ENCODE measurements at places on chromosomes 2 and 18.

DNA sequence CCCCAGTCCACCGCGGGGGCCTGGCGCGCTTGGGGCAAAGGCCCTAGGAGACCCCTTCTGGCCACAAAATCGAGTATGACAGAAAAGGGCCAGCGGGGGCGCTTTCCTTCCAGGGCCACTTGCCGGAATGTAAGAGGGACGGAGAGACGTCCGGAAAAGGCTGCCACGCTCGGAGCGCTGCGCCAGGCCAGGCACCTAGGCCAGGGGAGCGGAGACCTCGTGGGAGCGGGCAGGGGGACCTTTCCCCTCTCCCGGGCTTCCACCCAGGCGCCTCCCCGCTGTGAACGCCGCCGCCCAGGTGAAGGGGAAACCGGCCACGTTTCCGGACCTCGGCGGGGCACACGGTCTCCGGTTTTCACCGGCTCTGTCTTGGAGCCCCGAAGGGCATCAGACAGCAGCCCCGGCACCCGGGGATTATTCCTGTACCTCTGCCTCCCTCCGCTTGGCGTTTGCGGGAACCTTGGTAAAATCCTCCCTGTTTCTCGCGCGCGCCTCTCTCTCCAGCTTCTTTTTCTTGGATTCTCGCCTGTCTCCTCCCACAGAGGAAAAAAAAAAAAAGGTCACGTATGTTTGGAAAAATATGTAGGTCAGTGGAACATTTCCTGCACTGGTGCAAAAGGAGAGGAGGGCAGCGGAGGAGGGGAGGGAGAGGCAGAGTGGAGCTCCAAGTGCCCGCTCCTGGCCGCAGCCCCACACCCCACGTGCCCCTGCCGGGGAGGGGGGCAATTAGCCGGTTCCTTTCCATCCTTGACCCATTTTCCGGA lies 1.2 kb upstream of the NPAS2 start:
- DNase-seq = peak; percentile 63

GRCh38 chr2:70505613-70506391 lies 47.8 kb downstream of the TGFA start:
- DNase-seq = no peak

GRCh38 chr2:79876430-79876829 lies 363.6 kb downstream of the CTNNA2 start:
- DNase-seq = no peak

DNA sequence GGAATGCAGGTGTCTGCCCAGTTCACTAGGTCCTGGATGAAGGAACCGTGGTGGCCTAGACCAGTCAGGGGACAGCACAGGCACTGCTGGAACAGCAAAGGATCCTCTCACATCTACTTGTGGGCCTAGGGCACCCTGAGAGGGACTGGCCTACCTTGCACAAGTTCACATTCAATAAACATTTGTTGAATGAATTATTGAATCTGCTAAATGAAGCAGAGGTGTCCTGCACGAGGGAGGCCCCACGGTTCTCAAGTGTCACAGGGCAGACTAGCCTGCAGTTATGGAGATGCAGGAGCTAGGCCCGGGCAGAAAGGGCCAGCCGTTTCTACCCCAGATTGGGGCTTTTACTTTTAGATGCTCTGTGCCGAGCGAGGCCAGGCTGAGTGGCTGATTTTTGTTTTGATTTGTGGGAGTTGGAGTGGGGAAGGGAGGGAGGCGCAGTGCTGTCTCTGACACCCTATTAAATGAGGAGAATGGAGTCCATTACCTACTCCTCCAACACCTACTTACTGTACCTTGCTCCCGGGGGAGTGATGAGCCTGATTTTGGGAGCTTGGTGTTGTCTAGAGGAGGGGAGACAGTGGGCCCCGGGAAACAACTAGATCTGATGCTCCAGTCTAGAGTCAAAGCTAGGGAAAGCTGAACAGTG lies 18.4 kb downstream of the SH2D6 start:
- no peak for DNase-seq

GRCh38 chr2:219277703-219278654 lies 1.2 kb upstream of the DNAJB2 start:
- peak; percentile 83 for DNase-seq

DNA sequence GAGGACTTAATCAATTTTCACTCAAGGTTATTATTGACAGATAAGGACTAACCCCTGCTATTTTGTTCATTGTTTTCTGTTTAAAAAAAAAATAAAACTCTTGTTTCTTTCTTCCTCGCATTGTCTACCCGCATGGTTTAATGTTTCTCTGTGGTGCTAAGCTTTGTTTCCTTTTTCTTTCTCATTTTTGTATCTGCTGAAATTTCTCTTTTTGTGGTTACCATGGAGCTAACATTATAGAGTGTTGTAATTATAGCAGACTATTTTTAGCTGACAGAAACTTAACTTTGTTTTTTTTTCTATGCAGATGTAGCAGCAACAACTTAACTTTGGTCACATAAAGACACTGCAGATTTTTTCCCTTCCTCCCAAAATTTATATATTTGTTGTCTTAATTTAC lies 43.1 kb upstream of the CHN1 start:
- DNase-seq = no peak

DNA sequence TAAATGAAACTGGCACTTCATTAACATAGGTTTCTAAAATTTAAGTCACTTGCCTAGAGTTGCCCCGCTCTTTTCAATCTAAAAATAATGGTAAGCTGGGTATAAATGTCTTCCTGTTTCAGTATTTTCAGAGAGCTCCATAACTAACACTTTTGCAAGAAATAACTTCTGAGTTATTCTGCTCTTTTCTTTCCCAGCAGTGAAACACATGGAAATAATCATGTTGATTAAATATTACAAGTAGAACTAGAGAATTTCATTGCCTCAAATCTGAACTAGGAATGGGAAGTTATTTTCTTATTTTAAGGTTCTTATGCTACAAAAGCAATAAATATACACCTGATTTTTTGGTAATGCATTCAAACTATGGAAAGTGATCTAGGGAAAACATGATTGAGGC lies 257.4 kb downstream of the IKZF2 start:
- no peak for DNase-seq

- no peak for DNase-seq
Observed at GRCh38 chr2:239586651-239587310, 186.0 kb upstream of the HDAC4 start.

DNA sequence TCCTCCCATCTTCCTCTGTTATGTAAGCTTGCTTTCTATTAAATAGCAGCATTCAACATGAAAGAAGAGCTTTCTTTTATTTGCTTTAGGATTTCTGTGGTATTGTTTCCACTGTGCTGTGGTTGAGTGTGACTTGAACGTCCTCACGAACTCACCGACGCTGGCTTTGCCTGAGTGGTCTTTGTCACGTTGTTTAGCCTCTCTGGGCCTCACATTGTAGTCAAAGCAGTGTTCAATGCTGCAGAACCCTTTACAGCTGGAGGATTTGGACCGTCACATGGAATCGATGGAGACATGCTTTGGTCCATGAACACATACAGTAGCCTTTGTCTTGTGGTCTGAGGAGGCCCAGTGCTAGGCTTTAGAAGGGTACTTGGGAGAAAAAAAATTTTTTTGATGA lies 66.3 kb downstream of the TANC1 start:
- DNase-seq = no peak

DNA sequence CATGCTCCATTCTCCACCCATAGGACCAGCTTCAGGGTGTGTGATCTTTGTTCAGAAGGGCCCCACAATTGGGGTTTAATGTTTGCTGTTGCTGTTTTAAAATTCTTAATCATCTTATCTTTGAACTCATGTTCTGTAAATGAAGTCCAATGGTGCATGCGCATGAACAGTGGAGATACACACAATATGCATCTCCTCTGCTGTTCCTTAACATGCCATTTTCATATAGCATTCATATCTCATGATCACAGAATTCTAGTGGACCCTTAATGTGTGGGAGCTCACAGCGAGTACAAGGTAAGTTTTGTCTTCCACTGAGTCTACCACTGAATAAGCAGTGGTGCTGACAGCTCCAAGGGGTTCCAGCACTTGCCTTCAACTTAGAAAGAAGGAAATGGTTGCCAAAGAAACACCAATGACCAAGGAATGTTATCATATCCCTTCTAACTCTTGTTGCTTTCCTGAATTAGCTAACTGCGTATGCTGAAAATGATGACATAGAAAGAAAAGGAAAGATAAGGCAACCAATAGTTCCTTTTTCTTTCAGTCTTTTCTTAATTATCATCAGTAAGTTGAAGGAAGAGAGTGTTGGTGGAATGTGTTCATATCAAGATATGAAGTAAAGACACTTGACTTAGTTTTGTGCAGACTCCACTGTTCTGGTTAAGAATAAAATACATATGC lies 258.9 kb upstream of the FBXO11 start:
- DNase-seq = no peak

GRCh38 chr2:27653397-27653796 lies 10.0 kb downstream of the SUPT7L start:
- no peak for DNase-seq

- DNase-seq = no peak
Observed at GRCh38 chr2:227285741-227286236, 39.3 kb upstream of the MFF start.
